ENCODE measurements at places on chromosomes 6 and 20.
A peak's percentile ranks its signal among the peaks of the same experiment; 100 is the strongest.

DNA sequence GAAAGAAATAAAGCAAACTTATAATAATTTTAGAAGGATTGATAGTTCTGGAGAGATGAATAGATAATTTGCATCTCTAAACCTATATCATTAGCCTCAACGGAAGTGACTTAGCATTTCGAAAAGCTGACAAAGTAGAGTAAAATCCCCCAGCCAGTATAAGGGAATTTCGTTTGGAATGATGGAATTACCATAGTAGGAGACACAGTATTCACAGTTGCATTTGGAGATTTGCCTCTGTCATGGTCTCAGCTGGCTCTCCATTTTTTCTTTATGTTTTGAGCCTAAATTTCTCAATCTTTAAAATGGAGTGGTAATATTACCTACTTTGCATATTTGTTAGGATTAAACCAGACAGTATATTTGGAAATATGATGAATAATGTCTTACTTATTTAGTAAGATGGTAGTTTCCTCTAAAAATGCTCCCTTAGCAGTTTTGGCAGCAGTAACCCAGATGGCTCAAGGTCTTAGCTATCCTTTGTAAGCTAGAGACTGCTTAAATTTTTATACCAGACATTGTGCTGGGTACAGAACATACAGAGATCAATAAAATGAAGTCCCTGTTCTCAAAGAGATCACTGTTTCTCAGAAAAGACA lies 58.2 kb downstream of the SMAP1 start:
- no peak for DNase-seq

DNA sequence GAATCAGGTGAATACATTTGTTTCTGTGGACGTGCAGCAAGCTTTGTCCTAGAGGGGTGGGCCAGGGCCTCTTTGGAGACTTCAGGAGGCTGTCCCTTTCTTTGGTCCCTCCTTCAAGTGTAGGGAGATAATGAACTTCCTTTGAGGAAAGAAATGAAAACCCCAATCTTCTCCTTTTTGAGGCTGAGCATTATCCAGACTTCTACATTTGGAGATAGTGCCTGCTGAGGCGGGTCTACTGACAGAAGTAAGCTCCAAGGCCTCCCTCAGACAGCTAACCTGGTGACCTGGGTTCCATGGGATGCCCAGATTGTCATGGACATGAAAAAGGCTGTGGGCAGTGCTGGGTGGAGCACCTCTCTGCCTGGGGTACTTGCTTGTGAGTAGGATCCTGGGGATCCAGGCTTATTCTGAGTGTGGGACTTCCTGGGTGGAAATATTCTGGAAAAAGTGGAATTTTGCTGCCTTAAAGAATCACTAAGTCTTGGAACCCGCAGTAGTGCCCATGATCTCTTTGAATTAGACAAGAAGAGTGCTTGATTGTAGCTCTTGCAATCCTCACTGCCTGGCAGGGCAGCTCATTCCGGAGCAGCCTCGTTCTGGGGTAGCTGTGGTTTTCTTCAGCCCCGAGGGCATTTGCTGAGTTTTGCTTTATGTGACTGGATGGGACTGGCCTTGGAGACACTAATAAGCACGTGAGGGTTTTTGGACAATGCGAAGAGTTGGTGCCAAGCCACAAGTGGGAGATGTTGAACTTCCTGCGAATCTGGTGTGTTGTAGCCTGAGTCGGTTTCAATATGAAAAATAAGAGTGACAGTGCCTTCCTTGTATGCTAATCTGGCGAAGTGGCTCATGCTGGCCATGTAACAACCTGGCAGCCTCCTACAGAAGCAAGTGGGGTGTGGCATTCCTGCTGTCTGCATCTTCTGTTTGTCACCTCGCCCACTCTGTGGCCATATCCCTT lies 28.1 kb downstream of the SNRNP48 start:
- peak; percentile 21 for DNase-seq

DNA sequence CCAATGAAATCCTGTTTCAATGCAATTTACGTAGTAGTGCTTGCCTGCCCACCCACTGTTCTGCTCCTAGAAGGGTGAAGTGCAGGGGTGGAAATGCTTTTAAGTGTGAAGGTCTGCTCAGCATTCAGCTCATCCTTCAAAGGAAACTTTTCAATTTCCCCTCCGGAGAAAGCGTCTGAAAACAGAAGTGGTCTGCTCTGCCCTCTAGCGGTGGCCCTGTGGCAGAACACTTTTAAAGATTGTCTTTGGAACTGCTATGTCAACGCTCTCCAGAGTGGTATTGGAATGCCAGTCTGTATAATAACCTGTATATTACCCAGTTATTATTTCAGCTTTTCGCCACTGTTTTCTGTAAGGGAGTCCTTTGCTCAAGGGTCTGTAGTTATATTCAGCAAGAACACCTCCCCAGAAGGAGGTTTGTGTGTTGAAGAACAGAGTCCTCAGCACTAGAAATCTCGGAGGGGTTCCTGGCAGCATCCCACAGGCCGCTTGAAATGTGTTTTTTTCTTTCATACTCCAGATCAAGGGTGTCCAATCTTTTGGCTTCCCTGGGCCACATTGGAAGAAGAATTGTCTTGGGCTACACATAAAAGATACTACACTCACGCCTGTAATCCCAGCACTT lies 63.1 kb upstream of the KLHL31 start:
- DNase-seq = peak; percentile 54

GRCh38 chr6:148945301-148946021 lies 198.6 kb downstream of the UST start:
- DNase-seq = no peak

GRCh38 chr6:143000811-143001210 lies 55.8 kb upstream of the HIVEP2 start:
- no peak for DNase-seq

DNA sequence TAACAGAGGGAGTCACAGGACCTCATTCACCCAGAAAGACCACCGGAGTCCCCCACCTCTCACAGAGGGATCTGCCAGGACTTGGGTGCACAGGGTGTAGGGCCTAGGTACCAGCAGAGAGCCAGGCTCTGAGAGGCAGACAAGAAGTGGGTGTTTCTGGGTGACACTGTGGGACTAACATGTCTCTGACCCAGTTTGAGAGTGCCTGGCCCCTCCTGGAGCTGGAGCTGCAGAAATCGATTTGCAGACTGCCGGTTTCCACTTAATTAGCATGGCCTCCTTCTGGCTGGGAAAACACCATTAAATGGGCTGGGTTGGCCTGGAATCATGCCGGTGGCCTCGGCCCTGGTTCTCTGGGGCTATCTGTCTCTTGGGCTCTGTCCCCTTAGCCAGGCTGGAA lies 59.2 kb downstream of the PPP1R16B start:
- no peak for DNase-seq

- peak; percentile 59 for DNase-seq
Observed at GRCh38 chr20:56628873-56629463, at the start of gene TFAP2C. TSS of gene TFAP2C (plus strand) at chr20:56629306. CDS start at chr20:56629545, 239 bp downstream.

- DNase-seq = no peak
Observed at GRCh38 chr6:89368999-89369398, 16.5 kb upstream of the UBE2J1 start.

GRCh38 chr20:24633026-24633425 lies 163.6 kb downstream of the SYNDIG1 start:
- DNase-seq = no peak

DNA sequence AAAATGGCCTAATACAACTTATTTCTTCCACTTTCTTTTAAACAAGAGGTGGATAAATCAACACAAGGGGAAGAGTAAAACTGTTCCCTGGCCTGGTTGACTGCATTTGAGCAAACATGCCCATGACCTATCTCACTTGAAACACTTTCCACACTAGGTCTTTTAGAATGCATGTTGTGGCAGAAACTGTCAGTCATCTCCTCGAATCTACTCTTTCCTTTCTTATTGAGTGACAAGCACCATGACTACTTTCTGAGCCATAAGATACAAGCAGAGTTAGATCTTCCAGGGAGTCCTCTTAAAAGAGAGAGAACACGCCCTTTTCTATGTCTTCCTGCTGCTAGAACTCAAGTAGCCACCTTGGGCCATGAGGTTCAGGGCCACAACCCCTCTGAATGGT lies 66.5 kb downstream of the PTPRT start:
- DNase-seq = no peak

GRCh38 chr6:79605968-79606764 lies 25.0 kb upstream of the SH3BGRL2 start:
- no peak for DNase-seq

GRCh38 chr6:56620229-56620868 lies 22.3 kb downstream of the DST start:
- no peak for DNase-seq

DNA sequence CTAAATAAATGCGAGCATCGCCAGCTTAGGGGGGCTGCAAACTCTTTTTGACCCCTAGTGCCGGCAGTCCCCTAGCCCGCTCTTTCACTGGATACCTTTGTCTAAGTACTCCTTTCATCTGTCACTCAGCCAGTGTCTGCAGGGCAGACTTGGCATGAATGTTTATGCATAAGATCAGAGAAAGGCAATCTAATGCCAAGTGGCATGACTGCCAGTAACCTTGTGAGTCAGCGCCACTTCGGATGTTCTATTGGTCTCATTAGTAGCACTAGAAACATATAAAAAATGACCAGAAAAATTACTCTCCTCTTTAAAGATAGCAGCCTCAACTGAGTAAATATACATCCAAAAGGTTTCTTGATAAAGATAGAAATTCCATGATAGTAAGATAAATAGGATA lies 192.2 kb downstream of the TBC1D32 start:
- DNase-seq = no peak

GRCh38 chr6:24935366-24936152 lies at the start of gene RIPOR2:
TSS of gene RIPOR2 (minus strand) at chr6:24935960. CDS start at chr6:24935898, 62 bp downstream.
- DNase-seq = peak; percentile 73

DNA sequence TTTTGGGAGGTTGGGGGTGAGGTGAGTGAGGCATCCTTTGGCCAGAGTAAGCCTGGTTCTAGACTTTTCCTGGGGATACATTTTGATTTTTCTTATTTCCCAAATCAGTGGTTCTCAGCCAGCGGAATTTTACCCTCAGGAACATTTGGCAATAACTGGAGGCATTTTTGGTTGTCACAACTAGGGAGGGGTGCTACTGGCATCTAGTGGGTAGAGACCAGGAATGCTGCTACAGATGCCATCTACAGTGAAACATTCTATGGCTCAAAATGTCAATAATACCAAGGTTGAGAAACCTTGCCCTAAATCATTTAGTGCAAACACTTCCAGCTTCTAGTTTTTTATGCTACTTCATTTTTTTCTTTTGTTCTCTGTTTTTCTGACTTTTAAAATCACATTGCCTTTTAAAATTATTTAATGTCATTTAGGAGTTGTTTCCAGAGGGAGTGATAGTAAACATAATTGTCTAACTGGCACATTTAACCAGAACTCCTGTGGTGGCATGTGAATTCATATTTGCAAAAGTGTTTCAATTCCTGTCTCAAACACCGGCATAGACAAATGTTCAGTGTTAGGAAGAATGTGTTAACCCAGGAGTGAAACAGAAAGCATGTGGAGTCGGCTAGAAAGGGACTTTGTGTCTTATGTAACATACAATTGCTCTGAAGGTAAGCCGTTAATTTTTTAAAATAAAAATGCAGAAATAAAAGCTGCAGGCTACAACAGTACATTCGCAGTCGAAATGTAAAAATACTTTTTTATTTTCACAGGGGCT lies 59.0 kb downstream of the QRSL1 start:
- no peak for DNase-seq

GRCh38 chr6:138582573-138582972 lies 83.3 kb upstream of the NHSL1 start:
- DNase-seq = no peak

DNA sequence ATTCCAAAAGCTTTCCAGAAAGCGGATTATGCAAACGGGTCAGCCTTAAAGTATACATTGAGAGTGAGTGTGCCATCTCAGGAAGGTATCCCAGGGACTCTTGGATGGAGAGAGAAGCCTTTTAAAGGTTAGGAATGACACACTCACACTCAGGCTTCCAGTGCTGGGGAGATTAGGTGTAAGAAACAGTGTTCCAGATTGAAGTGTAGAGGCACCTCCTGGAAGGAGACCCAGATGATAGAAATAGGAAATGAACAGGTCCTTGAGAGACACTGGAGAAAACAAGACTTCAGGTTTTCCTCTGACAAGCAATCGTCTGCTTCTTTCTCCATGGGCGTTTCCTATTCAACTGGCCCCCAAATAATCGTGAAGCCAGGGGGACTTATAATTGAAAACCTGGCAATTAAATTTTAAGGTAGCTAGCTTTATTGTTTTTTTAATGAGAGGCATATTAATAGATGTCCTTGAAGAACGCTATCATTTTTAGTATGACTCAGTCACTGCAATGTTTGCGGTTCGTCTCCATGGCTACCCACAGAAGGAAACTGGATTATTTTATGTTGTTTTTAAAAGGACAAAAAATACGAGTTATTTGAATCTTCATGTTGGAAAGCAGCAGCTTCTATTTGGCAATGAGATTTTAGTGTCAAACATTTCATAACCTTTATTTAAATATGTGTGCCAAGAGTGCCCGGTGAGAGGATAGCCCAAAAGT lies 85.3 kb downstream of the TRMT6 start:
- no peak for DNase-seq

DNA sequence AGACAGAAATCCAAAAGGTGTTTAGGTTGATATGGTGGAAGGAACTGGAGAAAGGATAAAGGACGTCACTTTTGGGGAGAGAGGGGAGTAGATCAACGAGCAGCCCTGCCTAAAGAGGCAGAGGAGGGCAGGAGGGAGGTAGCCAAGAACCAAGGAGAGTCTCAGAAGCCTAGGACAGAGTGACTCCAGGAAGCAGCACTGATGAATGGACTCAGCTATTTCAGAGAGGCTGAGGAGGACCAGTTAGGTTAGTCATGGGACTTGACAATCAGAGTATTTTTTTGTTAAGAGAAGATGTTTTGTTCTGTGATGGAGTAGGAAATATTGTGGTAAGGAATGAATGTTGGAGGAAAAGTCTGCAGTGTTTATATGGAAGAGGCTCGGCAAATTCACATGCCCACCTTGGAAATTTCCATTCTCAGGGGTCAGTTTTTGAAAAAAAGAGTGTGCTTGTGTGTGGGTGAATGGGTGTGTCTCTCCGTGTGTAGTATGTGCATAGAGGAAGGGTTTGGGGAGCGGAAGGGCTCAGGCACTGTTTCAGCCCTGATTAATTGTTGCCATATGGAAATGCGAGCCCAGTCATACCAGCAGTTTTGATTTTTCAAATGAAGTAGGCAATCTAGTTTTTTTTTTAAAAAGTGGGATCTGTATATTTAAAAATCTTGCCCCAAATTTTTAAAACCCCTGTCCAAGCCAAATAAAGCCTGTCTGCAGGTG lies 303.6 kb downstream of the SAMD5 start:
- no peak for DNase-seq

DNA sequence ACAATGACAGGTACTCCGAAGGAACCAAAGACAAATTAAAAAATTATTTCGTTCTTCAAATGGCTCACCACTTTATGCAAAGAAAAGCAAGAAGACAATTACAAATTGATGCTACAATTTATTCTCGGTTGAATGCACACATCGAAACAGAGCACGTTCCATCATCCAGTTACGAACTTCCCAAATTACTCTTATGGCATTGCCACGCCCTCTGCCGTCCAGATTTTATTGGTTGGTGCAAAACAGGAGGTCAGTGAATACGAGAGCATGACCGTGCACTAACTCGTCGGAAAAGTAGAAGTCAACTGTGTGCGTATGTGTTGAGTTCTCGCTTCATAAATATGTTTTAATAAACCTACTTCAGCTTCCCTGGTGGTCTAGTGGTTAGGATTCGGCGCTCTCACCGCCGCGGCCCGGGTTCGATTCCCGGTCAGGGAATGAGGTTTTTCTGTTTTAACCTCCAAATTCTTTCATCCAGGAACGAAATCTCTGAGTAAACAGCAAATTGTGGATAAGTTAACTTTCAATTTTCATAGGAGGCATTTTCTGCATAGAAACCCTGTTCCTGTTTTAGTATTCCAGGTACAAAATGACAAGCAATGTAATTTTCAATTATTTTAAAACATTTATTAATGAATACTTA lies 23.2 kb downstream of the ZNF311 start:
- DNase-seq = peak; percentile 67

- DNase-seq = no peak
Observed at GRCh38 chr6:166932616-166933015, 23.7 kb downstream of the RNASET2 start.

- DNase-seq = no peak
Observed at GRCh38 chr6:143236151-143236798, 175.6 kb downstream of the AIG1 start.

All from activated T-cell treated with anti-CD3 and anti-CD28 coated beads, Interleukin-2, amount 50 U/mL, for 72 hours (primary cell).